GF-D8 (cell line): ENCODE measurements at places on chromosomes 1 and 21.
A peak's percentile ranks its signal among the peaks of the same experiment; 100 is the strongest.

DNA sequence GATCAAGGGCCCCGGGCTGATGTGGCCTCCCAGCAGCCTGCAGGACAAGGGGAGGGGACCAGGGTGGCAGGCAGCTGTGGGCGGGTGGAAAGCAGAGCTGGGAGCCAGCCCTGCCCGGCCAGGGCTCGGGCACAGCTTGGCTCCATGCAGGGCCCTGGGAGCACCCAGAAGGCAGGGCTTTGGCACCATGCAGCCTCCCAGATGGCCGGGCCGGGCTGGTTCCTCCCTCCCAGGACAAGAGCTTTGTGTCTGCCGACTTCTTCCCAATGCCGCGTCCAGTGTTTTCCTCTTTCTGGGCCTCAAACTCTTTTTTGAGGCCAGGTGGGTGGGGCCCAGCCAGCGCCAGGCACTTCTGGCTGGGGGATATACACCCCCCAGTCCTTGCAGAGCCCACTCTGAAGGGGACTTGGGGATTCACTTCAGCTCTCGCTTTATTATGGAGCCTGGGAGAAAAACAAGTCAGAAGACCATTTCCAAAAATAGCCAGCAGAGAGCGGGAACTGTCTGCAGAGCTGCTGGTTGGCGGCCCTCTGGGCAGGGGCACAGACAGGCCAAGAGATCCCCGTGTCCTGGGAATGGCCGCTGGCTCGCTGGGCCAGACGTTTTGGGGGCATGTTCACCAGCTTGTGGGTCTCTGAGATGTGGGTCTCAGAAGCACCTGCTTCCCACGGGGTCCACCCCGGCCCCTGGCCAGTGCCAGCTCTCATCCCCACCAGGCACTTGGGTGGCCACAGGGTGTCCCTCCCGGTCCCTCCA, 103.8 kb upstream of the ARHGEF16 start:
- no peak for DNase-seq

DNA sequence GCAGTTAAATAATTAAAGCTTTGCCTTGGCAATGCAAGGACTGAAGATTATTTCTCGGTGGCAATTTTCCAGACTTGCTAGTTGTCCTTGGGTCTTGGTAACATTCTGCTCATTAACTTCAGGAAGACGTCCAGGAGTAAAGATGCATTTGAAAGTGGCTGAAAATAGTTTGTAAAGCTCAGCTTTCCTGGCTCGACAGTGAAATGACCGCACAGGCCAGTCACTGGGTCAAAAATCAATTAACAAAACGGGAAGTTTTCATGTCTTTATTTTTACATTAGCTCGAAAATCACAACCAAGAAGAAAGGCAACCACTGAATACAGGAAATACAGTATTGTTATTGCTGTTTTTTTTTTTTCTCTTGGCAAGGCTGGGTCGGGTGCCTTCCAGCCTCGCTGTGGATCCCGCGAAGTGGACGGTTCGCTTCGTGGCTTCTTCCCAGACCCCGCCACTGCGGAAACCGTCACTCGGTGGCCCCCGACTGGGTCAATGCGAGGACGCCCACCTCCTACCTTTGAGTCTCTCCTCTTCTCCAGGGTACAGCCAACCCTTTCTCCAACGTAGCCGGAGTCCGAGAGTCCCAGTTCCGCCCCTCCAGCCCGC, 479 bp upstream of the SNX7 start:
- DNase-seq = no peak

DNA sequence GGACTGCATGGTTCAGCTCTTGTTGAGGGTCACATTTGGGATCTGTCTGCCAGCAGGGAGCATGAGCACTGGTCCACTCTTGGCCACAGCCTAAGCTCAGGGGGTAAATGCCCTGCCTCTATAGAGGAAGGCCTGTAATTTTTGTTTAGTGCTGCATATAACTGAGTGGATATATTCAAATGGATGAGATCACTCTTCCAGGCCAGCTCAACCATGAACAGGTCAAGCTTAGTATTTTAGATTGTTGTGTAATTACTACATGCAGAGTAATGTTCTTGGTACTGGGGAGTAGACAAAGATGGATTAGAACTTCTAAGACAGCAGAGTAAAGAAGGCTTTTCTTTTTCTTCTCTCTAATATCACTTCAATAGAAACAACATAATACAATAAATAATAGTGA, 376.9 kb downstream of the GPATCH2 start:
- DNase-seq = no peak

DNA sequence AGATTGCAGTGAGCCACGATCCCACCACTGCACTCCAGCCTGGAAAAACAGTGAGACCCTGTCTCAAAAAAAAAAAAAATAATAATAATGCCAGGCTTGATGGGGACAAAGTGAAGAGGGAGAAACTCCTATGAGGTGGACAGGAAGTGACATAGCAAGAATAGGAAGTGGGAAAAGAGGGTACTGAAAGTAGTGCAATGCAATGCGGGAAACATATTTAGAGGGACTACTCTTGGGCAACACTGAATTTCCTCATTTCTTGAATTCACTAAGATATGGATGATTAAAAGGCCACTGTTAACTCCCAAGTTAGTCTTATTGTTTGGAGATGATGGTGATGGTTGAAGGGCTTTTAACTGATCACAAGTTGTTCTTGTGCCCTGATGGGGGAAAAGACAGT, 21.6 kb upstream of the KCNA2 start:
- DNase-seq = peak; percentile 3

DNA sequence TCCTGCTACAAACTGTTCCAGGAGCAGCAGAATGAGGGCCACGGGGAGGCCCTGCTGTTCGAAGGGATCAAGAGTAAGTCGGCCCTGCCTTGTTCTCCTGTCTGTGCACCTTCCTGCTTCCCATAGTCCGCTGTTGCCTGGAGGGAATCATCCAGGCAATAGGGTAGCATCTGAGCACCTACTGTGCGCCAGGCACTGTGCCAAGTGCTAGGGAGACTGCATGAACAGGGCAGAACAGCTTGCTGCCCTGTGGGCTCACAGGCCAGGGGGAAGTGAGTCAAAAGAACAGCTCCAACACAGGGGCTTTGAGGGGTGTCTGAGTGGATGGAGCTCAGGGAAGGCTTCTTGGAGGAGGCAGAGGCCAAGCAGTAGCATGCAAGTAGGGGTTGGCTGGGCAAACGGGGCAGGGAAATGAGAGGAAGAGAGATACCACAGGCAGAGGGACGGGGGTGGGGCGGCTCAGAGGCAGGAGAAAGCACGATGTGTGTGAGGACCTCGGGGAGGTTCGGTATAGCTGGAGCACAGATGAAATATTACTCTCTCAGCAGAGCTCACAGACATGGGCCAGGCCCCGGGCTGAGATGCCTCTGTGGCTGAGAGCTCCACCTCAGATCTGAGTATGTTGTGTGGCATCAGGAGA, 15.5 kb upstream of the PADI6 start:
- DNase-seq = no peak

GRCh38 chr1:116739371-116740012, 14.7 kb upstream of the CD2 start:
- no peak for DNase-seq

DNA sequence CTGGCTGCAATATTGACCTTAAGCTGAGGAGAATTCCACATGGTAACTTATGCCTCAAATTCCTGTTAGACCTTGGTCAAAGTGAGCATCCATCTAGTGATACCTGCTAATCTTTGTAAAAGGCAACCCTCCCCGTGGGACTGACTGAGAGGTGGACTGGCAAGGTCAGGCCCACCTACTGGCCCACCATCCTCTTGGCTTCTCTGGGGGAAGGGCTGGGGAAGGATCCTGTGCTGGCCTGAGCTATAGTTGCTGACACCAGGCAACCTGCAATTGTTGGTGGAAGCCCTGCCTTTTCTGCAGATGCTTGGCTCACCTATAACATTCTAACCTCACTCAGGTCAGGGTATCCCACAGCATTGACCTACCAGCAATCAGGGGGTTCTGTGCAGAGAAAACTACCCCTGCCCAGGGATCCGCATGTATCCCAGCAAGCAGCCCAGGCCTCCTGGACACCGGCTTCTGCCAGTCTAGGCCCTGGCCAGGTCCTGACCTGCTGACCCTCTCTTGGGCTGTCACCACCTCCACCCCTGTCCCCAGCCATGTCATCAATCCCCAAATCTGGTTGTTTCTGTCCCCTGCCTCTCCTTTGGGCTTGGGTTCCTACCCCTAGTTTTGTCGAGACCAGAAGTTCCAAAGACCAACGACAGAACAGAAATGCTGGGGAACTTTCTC, 108.1 kb upstream of the EDN2 start:
- no peak for DNase-seq

DNA sequence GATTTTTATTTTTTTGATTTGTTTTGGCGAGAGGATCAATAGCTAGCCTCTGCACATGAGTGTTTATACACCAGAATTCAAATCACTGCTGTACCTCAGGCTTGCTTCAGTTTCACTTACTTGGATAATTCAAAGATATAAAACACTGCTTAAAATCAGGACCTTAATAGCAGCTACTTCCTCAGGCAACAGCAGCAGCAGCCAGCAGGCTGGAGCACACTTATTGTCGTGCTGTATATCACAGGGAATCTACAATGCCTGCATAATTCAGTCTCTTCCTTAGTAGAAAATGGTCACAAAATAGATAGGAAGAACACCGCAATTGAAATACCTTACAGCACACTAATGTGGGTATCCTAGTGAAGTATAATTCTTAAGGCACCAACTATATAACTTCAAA, 497.3 kb downstream of the NEGR1 start:
- no peak for DNase-seq
